NCI-H748 treated with DMSO at 0.1 percent for 48 hours (cell line): ENCODE measurements at places on chromosomes 5 and 9.

GRCh38 chr9:95635986-95636671 lies 119.4 kb upstream of the PTCH1 start:
- no peak for DNase-seq

DNA sequence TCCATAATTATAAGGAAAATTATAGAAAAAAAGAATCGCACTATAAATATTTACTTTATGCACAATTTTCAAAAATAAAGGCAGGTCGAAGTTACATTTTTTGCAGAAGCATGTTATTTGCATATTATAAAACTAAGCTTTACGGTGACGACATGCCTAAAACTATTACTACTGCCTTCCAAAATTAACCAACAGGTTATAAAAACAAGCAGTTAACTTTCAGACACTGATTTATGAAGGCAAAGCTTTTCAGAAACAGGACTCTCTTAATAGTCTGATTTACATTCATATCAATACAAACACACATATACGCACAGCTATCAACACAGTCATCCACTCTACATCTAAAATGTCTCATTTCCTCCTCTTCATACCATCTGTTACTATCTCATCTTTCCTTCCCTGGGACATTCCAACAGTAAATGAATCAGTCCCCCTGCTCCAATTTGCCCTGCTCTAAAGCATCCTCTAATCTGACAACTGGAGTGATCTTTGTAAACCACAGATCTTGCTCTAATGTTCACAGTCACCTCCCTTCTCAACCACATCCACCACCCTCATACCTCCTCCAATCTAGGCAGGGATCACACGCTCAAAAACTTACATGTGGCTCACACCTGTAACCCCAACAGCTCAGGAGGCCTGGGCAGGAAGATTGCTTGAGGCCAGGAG lies 21.6 kb downstream of the FBXW11 start:
- no peak for DNase-seq

- DNase-seq, result no peak
These were observed 182.2 kb upstream of the ANKRD55 start for GRCh38 chr5:56415356-56415765.

DNA sequence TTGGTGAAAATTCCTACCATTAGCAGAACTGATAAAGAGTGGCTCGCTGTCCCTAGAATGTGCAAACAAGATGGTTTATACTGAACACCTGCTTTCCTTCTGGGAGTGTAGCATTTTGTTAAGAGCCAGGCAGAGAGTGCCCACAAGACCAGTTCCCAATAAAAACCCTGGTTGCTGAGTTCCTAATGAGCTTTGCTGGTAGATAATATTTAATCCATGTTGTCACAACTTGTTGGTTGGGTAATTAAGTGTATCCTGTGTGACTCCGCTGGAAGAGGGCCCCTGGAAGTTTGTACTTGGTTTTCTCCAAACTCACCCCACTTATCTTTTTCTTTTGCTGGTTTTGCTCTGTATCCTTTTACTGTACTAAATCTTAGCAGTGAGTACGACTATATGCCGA lies 39.5 kb upstream of the GOLGA1 start:
- DNase-seq, result no peak

- DNase-seq, result peak; percentile 16
These were observed 143.6 kb downstream of the LHFPL2 start for GRCh38 chr5:78504704-78505677.
